Left colon (tissue), 2 donors: ENCODE measurements at places on chromosomes 16 and 17. TPM values are rescaled to one million over a fixed set of nuclear protein-coding genes. Genes with fewer than 3 reads are reported as not detected.

The ELOB gene
- total RNA-seq, result 336 TPM

The FSCN2 gene
- total RNA-seq, result 2.3 TPM

The ABCA6 gene
- total RNA-seq, result 5.7 TPM

The PMP22 gene
- 52.8 TPM for total RNA-seq

GRCh38 chr17:57833179-57833939 is 16.5 kb downstream of the MRPS23 start:
- peak; percentile 49 for DNase-seq

DNA sequence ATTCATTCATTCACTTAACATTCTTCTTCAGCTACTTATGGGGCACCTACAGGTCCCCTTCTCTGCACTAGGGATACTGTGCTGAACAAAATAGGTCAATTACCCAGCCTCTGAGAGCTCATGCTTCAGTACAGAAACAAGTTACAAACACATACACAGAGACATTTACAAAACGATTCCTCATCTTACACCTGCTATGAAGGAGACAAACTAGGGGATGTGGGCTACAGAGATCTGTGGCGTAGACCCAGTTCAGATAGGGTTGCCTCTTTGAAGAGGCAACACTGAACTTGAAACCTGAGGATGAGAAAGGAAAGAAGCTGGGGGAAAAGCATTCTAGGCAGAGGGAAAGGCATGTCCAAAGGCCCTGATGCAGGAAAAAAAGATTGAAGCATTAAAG is 5.2 kb downstream of the IL21R start:
- DNase-seq, result no peak

GRCh38 chr16:4090351-4090851 is 25.8 kb downstream of the ADCY9 start:
- DNase-seq, result no peak

- DNase-seq, result no peak
These were observed 1.3 kb downstream of the MAPK8IP3 start for GRCh38 chr16:1707193-1707790.

DNA sequence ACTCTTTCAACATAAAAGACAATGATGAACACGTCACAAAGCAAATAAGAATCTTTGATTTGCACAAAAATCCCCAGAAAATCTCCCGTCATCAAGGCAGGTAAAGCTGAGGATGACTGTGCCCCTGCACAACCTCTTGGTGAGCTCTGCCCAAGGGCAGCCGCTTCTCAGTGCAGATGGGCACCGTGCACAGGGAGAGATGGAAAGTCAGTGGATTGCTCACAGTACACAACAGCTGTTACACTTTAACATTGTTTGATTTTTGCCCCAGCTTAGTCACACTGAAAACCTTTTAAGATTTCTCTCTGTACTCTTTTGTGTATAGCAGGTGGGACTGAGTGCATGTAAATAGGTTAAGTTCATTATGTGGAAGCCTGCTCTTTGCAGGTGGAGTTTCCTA is 104.2 kb downstream of the CDK5R1 start:
- no peak for DNase-seq

GRCh38 chr17:68646626-68647526 is 45.7 kb upstream of the FAM20A start:
- DNase-seq, result no peak

DNA sequence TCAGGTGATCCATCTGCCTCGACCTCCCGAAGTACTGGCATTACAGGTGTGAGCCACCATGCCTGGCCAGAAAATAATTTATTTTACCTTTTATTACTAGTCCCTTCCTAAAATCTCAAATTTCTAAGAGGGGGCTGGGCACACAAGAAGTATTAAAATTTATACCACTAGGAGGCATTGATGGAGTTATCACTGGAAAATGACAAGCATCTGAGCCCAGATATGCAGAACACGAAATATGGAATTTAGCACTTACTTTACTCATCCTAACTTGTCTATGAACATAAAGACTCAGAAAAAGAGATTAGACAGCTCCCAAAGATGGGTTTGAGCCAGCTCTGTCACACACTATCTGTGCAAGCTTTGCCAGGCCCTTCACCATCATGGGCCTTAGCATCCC is 46.4 kb downstream of the STAT5A start:
- DNase-seq, result no peak
